Stimulated activated CD8-positive, alpha-beta memory T cell treated with anti-CD3 and anti-CD28 coated beads, Interleukin-2, amount 100 ng/mL, for 1 hour (primary cell): ENCODE measurements at places on chromosomes 5 and 9.

- DNase-seq: no peak
These were observed 85.2 kb downstream of the ARSB start for GRCh38 chr5:78899922-78900362.

- DNase-seq: no peak
These were observed 39.3 kb downstream of the CRB2 start for GRCh38 chr9:123395276-123395688.

GRCh38 chr9:94934816-94935328 is 208.4 kb downstream of the AOPEP start:
- no peak for DNase-seq

DNA sequence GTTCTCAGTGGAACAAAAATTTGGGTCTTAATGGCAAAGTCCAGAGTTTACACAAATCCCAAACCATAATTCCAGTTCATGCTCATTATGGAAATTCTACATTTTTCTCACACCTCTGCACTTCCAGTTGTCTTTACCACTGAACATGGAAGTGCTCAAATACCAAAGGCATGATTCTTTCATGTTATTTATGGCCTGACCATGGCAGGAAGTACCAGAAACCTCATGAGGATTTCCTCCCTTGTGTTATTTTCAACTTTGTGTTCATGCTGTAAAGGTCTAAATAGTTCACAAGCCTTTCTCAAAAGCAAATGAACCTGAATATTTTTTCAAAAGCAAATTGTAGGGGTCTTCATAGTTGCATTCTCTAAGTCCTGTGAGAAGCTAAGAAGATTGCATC is 82.0 kb upstream of the ITGA1 start:
- DNase-seq: no peak

DNA sequence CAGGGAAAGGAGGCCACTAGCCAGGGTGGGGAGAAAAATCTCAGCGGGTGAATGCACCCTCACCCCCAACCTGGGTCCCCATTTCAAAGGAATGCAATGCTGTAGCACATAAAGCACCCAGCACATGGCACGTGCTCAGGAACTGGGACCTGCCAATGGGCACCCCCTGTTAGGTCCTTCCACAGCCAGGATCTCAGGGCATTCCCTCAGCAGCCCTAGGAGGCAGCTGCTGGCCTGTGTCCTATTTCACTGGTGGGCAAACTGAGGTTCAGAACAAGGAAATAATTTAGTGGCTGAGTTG is 8.8 kb downstream of the DNM1 start:
- DNase-seq: no peak

DNA sequence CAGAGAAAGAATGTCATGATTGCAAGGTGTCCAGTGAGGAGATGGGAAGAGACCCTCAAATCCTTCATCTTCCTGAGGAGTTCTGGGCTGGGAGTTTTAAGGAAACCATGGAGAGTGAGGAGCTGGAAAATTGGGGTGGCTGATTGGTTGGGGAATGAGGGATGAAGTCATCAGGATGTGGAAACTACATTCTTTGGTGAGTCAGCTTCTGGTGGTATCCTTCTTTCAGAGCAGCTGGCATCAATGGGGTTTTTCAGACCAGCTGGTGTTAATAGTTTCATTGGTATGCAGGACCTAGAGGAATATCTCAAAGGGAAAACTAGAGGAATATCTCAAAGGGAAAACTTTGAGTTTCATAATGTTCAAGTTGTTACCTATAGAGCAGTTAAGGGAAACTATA is 45.2 kb downstream of the RNF180 start:
- no peak for DNase-seq

DNA sequence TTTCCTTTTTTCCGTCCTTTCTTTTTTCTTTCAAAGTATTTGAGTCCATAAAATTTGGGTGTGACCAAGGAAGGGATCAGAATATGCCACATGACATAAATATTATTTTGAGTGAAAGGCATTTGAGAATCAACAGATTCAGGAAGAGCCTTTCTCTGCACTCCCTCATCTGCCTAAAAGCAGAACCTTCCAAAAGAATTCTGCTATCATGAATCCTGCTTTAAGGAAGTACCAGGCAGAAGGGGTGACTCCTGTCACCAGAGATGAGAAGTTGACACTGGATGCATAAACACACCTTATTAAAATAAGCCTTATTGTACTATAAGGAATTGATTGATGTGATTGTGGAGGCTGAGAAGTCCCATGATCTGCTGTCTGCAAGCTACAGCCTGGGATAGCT is 196.7 kb downstream of the SREK1 start:
- no peak for DNase-seq

DNA sequence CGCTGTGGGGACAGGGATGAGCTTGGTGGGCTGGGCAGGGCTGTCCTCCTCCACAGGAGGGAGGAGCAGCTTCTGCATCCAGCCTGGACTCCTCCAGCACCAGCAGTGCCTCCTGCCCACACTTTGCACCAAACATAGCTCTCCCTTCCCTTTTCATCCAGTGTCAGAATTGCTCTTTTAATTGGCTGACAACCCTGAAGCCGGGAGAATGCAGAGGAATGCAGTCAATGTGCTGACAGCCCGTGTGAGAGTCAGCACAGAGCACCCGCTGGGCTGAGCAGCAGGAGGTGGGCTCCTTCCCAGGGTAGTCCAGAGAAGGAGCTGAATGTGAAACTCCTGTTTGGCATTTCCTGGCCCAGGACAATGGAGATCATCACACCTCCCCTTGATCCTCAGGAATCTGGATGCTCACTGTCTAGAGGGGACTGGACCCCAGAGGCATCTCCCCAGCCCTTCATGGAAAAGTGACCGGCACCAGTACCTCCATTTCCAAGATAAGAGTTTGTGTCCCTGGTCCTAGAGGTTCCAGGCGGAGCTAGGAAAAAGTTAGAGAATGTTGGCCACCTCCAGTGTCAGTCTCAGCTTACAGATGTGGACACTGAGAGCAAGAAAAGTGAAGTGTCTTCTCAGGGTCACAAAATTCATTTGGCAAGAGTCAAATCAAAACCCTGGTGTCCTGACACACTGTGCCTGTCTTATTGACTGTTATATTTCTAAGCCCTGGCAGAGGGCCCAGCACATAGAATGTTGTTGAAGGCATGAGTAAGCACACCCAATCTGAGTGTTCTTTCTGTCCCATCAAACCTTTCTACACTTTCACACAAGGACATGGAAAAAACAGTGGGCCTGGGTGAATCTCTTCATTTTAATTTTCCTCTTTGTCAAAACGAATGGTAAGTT is 202.1 kb downstream of the SNX18 start:
- DNase-seq: no peak

DNA sequence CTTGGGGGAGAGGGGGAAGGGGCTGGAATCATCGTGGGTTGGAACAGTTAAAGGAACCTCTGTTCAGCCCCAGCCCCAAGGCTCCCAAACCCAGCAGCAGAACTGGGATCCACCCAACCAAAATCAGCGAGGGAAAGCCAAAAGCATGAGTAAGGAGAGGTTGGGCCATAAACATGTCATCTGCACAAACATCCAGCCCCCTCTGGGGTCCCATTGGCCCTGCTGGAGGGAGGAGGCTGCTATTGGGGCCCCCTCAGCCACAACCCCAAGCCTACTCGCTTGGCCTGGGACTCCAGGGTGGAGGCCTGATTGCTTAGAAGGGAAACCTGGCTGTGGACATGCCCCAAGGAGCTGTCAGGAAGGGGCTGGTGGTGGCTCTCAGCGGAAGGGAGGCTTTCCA is 154.9 kb downstream of the FGF18 start:
- no peak for DNase-seq

DNA sequence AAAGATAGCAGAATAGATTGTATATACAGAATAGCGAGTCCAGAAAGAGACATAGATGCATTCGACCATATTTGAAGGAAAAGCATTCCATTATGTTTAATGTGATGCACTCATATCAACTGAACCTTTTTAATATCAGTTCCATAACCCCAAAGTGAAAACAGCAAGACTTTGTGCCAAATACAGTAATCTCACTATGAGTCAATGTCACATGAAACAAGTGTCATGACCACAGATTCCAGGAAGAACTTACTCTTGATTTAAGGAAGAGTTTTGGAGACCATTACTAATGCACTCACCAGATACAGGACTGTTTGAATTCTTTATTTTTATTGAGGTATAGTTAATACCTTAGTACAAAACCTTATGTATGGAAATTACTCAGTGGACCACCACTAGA is 220.5 kb downstream of the SH3GL2 start:
- DNase-seq: no peak

DNA sequence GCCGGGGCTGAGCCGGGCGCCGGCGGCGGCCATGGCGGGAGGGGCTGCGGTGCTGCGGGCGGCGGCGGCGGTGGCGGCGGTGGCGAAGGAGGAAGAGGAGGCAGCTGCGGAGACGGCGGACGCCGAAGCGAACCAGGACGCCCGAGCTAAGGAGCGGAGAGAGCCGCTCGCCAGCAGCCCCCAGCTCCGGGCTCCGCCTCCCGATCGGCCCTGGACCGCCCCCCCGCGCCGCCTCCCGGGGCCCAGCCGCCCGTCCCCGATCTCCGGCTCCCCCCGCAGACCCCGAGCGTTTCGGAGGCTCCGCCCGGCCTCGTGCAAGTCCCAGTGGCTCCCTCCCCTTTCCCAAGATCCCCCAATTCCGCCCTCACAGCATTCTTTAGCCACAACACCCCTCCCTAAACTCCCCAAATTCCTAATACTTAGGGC is at the start of gene ASTN2:
Gene ASTN2 (minus strand): TSS at position 152 of the 426 bp plus-strand sequence. CDS start 119 bp downstream, at position 33.
- DNase-seq: no peak

DNA sequence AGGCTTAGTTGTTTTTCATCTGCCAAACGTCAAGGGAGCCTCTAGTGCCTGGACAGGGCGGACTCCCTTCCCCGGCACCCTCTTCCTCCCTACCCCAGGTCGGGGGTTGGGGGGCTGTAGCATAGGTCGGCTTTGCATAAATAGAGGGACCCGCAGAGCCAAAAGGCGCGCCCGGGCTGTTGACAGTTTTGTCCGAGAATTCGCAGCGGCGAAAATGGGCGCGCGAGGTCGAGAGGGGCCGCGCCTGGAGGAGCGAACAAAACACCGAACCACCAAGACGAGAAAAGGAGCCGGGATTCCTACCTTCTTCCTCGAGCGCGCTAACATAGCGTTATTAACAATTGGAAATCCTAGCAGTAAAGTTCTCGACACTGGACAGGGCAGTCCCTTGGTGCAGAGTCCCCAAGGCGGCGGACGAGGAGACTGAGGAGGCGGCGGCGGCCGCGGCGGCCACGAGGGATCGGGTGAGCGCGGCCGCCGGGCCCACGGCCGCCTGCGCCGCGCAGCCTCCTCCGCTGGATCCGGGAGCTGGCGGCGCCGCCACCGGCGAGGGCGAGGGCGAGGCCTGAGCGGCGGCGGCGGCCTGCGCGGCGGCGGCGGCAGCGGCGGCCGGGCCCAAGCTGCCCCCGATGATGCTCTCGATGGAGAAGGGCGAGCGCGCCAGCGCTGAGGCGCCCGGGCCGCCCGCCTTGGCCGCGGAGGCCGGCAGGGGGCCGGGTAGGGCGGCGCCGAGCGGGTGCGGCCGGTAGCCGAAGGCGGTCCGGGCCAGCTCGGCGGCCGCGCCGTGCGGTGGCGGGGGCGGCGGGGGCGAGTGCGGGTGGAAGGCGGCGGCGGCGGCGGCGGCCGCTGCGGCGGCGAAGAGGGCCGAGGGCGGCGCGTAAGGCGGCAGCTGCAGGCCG is 1.7 kb downstream of the FOXD1 start:
- DNase-seq: no peak

- DNase-seq: no peak
These were observed 83.5 kb upstream of the CCL21 start for GRCh38 chr9:34793428-34793827.
